HEK293T (cell line): ENCODE measurements at places on chromosomes 12 and 14.

GRCh38 chr14:79580906-79581305 lies 630.4 kb downstream of the DIO2 start:
- no peak for DNase-seq

DNA sequence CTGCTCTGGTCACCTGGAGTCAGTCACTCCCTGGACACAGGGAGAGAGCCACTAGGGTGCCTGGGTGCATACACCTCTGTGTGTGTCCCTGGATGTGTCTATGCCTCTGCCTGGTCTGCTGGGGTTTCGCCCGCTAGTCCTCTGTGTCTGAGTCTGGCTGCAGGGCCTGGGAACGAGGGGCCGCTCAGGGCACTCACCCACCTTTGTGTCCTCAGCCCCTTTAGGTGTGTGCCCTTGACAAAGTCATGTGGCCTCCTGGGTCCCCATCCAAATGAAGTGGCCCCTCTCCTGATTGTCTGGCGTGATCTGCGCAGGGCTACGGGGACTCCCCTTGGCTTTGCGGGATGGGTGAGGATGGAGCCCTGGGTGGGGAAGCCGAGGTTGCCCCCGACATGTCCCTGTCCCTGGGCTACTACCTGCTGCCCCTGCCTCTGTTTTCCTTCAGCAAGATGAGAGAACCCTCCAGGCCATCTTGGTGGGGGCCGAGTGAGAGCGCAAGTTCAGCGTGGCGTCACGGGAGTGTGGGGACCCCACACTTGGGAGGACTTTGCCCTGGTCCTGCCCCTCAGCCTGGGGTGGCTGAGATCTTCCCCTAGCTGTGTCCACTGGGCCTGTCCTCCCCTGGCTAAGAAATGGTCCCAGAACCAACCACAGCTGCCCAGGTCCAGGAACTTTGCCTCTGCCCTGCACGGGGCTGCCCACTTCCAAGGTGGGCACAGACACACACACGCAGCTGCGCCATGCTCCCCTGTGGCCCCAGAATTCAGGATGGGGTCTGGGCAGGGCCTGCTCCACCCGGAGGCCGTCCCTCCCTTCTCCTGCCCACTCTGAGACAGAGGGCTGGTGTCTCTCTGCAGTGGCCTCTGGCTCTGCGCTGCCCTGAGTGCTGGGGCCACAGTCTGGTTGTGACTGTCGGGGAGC lies 2.7 kb upstream of the AHNAK2 start:
- no peak for DNase-seq

- DNase-seq, result no peak
Observed at GRCh38 chr14:87152693-87153092, 840.3 kb downstream of the GALC start.

GRCh38 chr14:91744068-91744480 lies 12.2 kb upstream of the CATSPERB start:
- no peak for DNase-seq

DNA sequence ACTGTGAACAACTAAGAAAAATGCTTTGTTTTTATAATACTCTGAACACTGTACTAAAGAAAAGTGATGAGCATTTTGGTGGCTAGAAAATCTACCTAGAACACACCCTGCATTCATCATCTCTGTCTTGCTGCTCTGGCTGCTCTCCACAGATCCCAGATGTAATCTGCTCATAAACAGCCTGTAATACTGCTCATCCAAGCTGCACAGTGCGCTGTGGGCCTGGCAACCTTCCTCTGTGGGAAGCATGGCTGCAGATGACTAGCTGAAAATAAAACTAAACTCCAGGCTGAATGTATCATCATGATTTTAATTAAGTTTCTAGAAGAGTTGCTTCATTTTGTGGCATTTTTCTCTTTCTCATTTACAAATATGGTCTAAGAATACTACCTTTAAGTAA lies 200.7 kb downstream of the SLC2A13 start:
- no peak for DNase-seq

- no peak for DNase-seq
Observed at GRCh38 chr14:25055992-25056687, 6.2 kb upstream of the STXBP6 start.

- DNase-seq, result no peak
Observed at GRCh38 chr14:96145116-96145864, 59.3 kb upstream of the BDKRB2 start.

DNA sequence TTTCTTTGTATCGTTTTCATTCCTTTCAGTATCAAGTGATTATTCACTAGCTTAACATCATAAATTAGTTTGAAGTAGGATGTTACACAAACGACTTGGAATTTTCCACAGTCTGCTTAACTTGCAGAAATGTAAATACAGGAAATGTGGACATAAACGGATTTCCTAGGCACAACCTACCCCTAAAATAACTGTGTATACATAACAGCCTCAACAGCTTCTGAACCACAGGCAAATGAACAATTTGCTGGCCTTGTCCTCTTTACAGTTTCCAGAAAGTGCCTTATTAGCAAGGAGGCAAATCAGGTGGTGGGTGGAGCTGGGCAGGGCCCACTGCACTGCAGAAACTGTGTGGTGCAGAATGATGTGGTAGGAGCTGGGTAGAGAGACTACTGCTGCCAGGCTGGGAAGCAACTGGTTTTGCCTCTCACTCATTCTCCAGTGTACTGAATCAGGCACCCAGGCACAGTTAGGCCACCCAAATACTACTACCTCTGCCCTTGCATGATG lies 14.1 kb downstream of the DRAM1 start:
- no peak for DNase-seq

- no peak for DNase-seq
Observed at GRCh38 chr12:65537978-65538377, 259.5 kb downstream of the MSRB3 start.

- DNase-seq, result no peak
Observed at GRCh38 chr12:130832561-130833209, 6.4 kb downstream of the STX2 start.

GRCh38 chr14:51410897-51411296 lies 170.8 kb downstream of the TMX1 start:
- DNase-seq, result no peak

- no peak for DNase-seq
Observed at GRCh38 chr14:47730296-47730695, 54.9 kb upstream of the MDGA2 start.

GRCh38 chr14:26191671-26192070 lies 406.2 kb downstream of the NOVA1 start:
- DNase-seq, result no peak

- DNase-seq, result no peak
Observed at GRCh38 chr14:23468704-23469126, 788 bp upstream of the NGDN start.

DNA sequence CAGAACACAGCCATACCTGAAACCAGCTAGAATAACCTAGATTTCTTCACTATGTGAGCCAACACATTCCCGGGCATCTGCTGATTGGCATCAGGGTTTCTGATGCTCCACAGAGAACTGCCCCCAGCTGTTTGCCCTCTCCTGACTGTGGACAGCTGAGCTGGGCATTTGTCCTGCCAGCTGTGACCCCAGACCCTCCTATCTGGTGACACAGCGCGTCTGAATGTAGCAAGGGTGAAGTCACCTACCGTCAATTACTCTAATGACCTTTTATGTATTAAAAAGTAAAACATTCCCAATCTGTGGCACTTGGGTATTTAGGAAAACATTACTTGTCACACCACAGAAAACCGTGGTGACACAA lies 29.7 kb upstream of the SFSWAP start:
- DNase-seq, result no peak

DNA sequence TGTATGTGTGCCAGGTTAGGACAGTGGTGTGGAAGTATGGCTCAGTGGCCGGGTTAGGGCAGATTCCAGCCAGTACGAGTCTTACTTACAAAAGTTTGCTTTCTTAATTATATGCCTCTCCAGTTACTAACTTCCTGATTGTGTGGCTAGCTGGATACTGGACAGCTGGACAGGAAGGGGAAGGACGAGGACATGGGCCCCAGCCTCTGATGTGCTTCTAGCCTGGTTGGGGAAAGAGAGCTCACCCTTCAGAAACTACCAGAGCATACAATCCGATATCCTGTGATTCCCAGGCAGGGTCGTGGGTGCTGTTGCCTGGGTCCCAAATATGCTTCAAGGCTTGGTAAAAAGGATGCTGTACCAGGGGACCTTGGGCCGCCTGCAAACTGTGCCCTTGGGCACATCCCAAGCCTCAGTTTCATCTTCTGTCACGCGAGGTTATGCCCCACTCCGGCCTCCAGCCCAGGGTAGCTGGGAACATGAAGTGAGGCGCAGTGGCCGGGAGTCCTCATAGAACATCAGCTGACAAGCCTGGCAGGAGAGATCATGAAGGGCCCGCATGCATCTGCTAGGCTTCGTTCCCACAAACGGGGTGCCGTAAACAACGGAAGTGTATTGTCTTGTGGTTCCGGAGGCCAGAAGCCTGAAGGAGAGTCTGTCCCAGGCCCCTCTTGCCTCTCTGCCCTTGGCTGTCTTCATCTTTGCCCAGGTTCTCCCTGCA lies 23.2 kb upstream of the RIN3 start:
- DNase-seq, result no peak

- DNase-seq, result no peak
Observed at GRCh38 chr12:79527473-79527872, 163.3 kb downstream of the PAWR start.

- peak; percentile 54 for DNase-seq
Observed at GRCh38 chr12:53952871-53953734, 1.6 kb upstream of the HOXC12 start.

- DNase-seq, result no peak
Observed at GRCh38 chr14:90759370-90760077, 56.7 kb downstream of the TTC7B start.

DNA sequence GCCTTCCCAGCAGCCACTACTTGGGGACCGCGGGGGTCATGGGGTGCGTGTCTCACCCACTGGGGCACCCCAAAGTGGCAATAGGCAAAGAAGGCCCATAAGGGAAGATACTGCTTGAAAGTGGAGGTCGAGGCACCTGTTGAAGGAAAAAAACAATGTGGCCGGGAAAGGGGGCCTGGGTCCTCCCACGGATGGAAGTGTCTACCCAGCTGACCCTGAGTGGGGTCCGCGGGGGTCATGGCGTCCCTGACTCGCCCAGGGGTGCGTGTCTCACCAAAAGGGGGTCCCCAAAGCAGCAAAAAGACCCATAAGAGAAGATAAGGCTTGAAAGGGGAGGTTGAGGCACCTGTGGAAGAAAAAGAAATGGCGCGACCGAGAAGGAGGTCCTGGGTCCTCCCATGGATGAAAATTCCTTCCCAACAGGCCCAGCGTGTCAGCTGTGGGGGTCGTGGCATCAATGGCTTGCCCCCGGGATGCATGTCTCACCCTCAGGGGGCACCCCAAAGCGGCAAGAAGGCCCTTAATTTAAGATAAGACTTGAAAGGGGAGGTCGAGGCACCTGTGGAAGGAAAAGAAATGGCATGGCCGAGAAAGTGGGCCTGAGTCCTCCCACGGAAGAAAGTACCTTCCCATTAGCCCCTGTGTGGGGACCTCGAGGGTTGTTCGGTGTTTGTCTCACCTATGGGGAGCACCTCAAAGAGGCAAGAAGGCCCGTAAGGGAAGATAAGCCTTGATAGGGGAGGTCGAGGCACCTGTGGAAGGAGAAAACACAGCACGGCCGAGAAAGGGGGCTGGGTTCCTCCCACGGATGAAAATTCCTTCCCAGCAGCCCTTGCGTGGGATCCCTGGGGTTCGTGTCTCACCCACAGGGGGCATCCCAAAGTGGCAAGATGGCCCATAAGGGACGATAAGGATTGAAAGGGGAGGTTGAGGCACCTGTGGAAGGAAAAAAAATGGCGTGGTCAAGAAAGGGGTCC lies 266.0 kb downstream of the ALG10 start:
- no peak for DNase-seq

- no peak for DNase-seq
Observed at GRCh38 chr14:72776701-72777261, 117.1 kb downstream of the DPF3 start.

DNA sequence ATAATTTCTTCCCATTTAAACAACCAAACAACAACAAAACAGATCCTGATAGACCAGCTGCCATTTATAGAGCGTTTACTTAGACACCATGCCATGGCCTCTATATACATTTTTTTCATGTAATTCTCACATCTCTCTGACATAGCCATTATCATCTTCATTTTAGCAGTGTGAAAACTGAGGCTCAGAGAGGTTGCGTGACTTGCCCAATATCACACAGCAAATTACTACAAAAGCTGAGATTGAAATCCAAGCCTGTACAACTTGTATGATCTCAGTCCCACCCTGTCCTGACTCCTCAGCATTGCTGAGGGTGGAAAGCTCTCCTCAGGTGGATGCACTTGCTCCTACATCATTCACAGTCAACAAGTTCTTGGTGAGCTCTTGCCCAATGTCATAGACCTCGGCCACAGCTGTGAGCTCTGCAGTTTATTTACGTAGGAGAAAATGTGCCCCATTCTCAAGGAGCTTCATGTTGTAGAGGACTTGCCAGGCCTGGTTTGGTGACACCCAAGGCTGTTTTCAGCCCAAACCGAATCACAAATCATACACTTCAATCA lies 55.5 kb downstream of the CRACR2A start:
- no peak for DNase-seq

DNA sequence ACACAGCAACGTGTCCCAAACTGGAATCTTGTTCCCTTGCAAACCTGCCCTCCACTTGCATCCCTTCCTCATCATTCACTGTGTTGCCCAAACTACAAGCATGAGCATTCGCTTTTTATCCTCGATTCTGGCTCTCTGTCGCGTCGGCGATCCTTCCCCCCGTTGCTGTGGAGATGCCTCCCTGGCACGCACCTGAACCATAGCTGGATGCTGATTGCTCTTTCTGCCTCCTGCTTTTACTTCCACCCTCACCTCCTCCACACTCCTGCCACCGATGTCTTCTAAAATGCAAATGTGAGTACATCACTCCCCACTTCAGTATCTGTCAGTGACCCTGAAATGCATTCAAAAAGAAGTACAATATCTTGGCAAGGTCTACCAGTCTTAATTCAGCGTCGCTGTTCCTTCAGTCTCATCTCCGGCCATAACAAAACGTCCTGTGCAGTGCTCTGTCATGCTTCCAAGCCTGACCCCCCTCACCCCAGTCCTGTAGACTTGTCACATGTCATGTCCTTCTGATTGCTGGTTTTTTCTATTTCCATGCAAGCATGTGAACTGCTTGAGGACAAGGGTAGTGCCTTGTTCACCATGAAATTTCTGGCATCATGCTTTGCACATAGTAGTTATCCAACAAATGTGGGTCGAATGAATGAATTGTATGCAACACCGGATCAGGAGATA lies 2.5 kb upstream of the PPP2R5C start:
- DNase-seq, result no peak

DNA sequence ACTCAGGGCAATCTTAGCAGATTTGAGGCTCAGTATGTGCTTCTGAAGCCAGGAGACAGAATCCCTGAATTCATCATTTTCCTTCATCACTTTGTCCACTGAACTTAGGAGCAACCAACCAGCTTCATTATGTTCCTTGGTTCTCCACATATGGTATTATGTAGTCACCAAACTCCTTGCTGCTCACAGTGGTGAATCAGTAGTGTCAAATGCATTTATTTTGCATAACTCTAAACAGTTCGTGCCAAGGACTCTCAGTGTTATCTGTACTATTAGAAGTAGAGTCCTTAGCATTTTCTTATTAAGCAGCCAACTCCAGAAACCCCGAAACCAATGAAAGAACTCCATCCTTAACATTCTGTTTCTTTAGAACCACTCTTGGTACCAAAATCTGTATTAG lies 466.9 kb upstream of the RGS6 start:
- no peak for DNase-seq
